GM06990 (cell line): ENCODE measurements at places on chromosomes 4 and X.

DNA sequence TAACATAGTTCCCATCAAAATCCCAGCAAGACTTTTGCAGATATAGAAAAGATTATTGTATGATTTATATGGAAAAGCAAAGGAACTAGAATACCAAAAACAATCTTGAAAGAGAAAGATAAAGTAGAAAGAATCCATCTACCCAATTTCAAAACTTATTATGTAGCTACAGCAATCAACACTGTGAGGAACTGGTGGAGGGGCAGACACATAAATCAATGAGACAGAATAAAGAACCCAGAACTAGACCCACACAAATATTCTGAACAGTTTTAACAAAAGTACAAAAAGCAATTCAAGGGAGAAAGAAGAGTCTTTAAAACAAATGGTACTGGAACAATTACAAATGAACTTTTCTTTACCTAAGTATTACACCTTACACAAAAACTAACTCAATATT, 67.0 kb downstream of the LRBA start:
- no peak for DNase-seq

DNA sequence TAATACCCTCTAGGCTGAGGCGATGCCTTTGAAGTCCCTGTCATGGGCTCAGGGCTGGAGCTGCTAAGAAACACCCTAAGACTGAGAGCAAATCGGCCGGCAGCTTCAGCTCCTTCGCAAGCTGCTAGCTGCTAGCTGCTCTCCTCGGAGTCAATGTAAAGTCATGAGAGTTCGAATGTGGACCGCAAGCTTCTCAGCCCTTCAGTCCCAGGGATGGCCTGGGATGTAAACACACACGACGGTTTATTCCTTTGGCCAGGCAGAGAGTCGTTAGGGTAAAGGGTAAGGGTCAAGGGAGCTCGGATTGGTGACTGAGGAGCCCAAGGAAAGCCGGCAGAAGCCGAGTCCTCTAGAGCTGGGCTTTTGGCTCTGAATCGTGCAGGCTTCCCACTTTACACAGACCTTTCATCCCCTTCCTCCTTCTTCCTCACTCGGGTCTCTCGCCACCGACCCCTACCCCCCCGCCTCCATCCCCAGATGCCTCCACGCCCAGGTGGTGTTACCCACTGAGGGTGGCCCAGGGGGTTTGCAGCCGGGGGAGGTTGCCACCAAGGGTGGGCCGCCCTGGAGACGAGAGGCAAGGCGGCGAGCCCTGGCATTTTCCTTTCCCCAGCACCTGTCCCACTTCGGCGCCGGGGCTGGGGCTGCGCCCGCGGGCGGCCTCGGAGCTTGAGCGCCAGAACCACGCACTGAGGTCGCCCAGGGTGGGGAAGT, 3.1 kb upstream of the BCORL1 start:
- DNase-seq: no peak

GRCh38 chr4:176584031-176584606, 208.6 kb downstream of the VEGFC start:
- DNase-seq: no peak

DNA sequence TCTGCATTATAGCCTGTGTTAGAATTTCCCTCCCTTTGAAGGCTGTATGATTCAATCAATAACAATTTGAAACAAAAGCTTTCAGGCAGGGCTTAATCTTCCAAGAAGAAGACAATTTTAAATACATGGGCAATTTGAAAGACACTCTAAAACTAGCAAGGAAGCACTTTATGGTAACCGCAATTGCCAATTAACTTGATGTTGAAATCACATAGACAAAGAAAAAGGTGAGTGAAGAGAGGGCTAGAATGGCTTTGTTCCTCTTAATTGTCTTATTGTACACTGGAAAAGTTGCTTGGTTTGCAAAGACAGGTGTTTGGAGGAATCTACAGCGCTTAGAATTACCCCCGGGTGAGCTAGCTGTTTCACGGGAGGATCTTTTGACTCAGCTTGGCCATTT, 74.4 kb upstream of the PRKX start:
- no peak for DNase-seq

DNA sequence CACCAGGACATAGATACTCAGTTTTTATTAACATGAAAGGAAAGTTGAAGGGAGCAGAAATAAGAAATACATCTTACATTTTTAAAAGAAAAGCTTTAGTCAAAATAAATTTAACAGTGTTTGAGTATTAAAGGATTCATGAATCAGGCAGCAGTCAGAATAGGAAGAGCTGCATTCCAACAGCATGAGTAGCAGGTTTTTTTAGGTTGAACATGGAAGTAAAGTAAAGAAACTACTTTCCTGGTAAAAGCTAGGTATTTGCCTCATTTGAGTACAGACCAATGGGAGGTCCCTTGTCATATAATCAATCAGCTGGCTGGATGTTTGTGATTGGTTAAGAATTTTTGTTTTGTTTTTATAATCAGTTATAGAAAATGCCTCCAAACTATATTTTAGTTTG, 645.9 kb upstream of the INTU start:
- DNase-seq: no peak

GRCh38 chrX:619451-619811, 11.2 kb upstream of the SHOX start:
- no peak for DNase-seq

DNA sequence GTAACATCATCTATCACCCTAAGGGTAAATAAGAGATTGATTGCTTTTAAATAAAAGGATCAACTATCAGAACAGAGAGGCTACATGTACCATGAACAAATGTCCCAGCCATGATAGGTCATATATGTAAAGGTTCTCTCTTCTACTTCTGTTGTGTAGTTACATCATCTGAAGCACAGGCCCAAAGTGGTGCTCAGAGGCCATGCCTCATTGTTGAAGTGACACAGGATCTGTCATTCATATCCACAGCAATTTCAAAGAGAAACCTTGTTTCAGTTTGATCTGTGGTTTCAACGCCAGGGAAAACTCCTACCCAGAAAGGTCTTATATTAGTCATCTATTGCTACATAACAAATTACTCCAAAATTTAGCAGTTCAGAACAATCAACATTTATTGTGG, 269.2 kb upstream of the MAOA start:
- no peak for DNase-seq

DNA sequence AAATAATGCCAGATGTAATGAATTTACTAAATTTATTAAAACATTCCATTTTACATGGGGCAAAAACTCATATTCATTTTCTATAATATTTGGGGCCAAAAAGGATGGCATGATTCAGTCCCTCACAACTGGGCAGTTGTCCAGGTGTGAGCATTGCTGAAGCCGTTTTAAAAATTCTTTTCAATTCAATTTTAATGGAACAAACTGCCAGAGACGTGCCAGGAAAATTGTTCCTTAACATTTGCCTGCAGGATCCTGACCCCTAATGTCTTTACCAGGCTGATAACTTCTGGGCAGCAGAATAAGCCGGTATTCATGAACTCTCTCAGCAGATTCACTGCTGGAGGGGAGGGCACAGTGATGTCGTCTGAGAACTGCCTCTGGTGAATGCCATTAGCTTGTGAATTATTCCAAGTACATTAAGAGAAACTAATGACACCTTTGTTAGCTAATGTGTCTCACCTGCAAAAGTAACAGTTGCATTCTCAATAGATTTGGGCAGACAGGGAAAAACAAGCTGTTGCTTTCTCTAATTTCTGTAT, 1445.1 kb upstream of the TENM3 start:
- no peak for DNase-seq

- DNase-seq: no peak
These were observed 165.1 kb upstream of the PPARGC1A start for GRCh38 chr4:24054910-24055309.

DNA sequence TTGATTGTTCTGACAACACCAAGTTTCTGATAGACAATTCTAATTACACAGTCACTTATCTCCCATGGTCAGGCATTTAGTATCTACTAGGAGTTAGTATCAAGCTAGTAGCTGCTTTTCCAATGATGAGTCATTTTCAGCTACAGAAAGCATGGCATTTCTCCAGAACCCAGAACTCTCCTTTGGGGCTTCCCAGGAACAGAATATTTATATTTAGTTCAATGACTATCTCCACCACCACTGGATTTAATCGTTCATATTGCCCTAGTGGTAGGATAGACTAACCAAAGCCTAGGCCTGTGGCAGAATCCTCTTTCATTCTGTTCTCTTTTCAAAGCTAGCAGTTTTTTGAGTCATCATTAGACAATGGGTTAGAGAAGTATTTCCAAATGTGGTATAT, 569.4 kb downstream of the GABRG1 start:
- no peak for DNase-seq

GRCh38 chr4:86961605-86962295, 26.9 kb downstream of the AFF1 start:
- DNase-seq: peak; percentile 56

DNA sequence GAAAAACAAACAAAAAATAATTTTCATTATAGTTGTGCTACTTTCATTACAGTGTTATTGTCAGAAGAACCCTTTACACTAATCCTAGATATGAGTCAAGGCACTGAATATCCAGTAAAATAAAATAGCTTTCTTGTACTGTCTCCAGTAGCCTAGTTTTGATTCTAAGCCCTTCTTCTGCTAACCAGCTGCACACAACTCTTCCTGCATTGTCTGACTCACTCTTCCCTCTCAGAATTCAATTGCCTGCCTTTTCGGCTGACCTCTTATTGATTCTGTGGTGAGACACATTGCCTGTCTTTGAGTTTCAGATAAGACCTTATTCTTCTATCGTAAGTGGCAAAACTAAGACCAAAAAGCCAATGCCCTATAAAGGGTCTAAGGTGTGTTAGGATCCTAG, 26.7 kb upstream of the PCDH18 start:
- DNase-seq: no peak

DNA sequence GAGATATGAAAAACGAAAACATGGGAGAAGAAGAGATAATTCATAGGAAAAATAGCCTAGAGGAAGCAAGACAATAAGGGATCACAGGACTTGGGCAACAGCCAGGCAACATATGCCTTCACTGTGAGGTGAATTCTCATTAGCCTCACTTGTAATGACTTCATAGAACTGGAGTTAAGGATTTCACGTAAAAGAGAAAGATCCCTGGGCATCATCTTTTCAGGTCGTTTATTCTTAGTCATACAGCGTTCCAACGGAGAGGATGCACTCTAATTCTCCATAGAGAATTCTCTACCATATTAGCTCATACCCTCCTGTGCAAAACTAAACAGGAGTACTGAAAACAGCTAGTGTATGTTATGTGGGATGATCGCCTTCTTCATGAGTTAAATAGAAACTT, 1.4 kb downstream of the PRKG2 start:
- DNase-seq: no peak

- no peak for DNase-seq
These were observed 78.8 kb downstream of the LDB2 start for GRCh38 chr4:16819652-16820051.

DNA sequence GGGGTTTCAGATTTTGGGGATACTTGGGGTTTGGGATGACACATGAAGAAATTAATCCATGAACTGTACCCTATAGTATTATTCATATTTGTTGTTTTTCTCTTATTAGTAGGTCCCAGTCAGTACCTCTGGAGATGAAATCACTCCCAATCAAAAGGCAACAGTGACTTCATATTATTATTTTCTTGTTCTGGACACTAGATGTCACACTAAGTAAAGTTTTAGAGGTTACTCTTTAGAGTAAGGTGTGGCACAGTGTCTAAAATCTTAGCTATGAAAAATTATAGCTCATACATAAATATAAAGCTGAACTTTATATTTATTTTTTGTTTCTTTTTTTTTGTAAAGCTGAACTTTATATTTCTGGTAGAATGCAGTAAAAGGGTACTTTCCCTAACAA, 35.1 kb downstream of the FAM114A1 start:
- peak; percentile 15 for DNase-seq

GRCh38 chr4:162234595-162234994, 70.8 kb upstream of the FSTL5 start:
- no peak for DNase-seq

GRCh38 chr4:128819082-128819742, 9.7 kb downstream of the JADE1 start:
- no peak for DNase-seq

GRCh38 chrX:51825436-51825835, 68.0 kb upstream of the MAGED1 start:
- DNase-seq: no peak

- no peak for DNase-seq
These were observed 130.3 kb downstream of the GPR143 start for GRCh38 chrX:9635368-9635767.

GRCh38 chr4:41964401-41964800, 17.2 kb upstream of the DCAF4L1 start:
- DNase-seq: no peak

GRCh38 chr4:185249105-185249504, 39.7 kb downstream of the SNX25 start:
- no peak for DNase-seq

DNA sequence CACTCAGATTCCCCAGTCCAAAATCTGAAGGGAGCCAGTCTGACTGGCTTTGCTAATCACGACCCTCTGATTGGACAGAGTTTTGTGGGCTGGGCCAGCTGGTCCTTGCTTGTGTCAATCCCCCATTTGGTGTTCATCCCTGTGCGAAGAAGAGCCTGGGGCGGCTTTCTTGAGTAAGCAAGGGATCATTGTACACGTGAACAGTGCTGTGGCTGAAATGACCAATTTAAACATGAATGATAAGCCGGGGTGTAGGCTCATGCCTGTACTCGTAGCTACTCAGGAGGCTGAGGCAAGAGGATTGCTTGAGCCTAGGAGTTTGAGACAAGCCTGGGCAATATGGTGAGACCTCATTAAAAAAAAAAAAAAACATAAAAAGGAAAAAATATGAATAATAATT, 379.1 kb downstream of the RAPGEF2 start:
- DNase-seq: no peak

DNA sequence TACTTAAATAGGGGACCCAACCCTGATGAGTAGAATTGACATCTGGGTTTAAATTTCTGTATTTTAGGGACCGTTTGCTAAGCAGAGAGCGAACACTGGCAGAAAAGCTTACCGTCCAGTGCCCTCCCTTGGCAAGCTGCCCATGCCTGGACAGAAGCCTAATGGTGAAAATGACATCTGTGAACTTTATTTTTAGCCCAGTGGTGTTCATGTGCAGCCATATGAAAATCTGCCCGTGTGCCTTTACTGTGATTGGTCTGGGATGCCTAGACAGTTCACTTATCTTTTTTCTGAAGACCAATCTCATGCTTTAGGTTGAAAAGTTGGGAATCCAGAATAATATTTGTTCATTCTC, 1.1 kb downstream of the STBD1 start:
- no peak for DNase-seq

- DNase-seq: no peak
These were observed 96.9 kb downstream of the TMEM47 start for GRCh38 chrX:34560180-34560579.
